Mesothelial cell of epicardium (in vitro differentiated cells): ENCODE measurements at places on chromosomes 6 and 20.

DNA sequence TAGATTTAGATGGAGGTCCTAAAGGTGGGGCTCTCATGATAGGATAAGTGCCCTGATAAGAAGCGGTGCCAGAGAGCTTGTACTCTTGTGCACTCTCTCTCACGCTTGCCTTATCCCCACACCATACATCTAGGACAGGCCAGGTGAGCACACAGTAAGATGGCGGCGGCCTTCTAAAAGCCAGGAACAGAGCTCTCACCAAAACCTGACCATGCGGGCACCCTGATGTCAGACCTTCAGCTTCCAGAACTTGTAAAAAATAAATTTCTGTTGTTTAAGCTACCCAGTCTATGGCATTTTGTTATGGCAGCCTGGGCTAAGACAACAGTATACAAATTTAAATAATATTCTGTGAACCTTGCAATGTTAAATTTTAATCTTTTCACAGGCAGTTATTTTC, 40.8 kb upstream of the CALHM6 start:
- DNase-seq = no peak
- no peak overlapping the region for H3K27ac ChIP-seq
- peaks cover 24% of the 10 kb centered on the region for H3K4me1 ChIP-seq
- H3K4me3 ChIP-seq = no peak overlapping the region
- peaks cover 5% of the 10 kb centered on the region for H3K36me3 ChIP-seq
- no peaks in the 10 kb centered on the region for H3K27me3 ChIP-seq

DNA sequence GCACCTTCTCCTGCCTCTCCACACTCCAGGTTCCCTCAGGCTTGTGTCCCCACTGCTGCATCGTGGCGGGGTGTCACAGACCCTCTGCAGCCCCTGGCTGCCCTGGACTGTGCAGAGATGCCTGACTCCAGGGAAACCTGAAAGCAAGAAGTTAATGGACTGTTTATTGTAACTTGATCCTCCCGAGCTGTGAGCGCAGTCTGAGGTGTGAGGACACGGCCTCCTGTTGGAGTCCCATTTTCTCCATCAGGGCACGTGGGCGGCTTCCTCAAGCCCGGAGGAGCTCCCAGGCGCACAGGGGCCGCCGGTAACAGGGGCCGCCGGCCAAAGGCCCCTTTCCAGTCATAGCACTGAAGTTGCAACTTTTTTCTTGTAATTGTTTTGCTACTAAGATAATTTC, 16.9 kb downstream of the RBM38 start:
- H3K4me3 ChIP-seq = no peak overlapping the region
- H3K4me1 ChIP-seq = peaks cover 8% of the 10 kb centered on the region
- DNase-seq = no peak
- H3K36me3 ChIP-seq = peaks cover 12% of the 10 kb centered on the region
- no peaks in the 10 kb centered on the region for H3K27me3 ChIP-seq

DNA sequence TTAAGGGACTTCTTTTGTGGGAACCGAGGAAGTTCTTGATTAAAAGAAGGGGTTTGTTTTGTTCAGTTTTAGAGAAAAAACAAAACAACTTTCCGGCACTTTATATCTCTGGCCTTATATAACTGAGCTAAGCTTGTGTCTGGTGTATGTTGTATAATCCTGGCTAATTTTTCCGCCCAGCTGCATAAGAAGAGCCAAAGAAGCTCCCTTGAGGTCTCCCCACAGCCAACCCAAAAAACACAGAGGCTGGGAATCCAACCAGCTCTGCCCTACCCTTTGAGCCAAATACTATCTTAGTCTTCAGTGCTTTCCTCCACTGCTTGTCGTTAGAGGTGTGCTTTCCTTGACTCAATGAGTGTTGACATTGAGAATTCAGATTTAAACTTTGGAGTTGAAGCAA, 45.5 kb upstream of the RNF146 start:
- no peak overlapping the region for H3K4me3 ChIP-seq
- H3K4me1 ChIP-seq = peaks cover 2% of the 10 kb centered on the region
- no peak overlapping the region for H3K27ac ChIP-seq
- DNase-seq = no peak
- peaks cover 7% of the 10 kb centered on the region for H3K27me3 ChIP-seq

DNA sequence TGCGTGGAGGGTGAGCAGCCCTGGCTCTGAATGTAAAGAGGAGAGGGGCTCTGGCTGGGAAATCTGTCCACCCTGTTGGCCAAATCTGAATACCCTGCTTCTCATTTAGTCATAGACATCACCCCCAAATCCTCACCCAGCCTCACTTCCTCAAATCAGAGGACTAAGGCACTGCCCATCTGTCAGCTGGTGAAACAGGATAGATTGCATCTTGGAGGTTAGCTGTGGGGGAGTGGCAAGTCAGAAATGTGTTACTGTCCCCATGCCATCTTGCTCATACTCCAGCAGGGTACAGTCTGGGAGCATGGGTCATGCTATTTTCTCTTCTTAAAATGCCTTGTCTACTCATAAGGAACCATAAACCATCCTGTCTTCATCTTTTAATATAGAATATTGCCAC, 9.5 kb upstream of the DTNBP1 start:
- H3K27me3 ChIP-seq = peaks cover 49% of the 10 kb centered on the region
- peaks cover 13% of the 10 kb centered on the region for H3K4me1 ChIP-seq
- no peaks in the 10 kb centered on the region for H3K36me3 ChIP-seq

DNA sequence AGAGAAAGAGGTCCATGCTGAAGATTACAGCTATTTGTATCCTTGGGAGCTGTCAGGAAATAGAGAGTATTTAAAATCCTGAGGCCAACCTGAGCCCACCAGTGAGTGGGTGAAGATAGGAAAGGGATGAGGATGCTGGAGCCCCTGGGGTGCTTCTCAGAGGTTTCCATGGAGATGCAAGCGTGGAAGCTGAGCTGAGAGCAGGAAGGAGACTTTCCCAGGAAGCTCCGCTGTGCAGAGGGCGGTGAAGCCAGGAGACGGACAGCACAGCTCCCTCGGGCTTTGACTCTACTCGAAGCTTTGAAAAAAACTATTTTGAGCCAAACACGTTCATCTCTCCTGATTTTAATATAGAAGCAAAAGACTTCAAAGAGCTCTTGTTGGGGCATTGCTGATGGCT, 222.1 kb downstream of the SMOC2 start:
- no peak overlapping the region for H3K4me3 ChIP-seq
- DNase-seq = no peak
- H3K27me3 ChIP-seq = peaks cover 6% of the 10 kb centered on the region
- peaks cover 27% of the 10 kb centered on the region for H3K4me1 ChIP-seq
- no peak overlapping the region for H3K27ac ChIP-seq

DNA sequence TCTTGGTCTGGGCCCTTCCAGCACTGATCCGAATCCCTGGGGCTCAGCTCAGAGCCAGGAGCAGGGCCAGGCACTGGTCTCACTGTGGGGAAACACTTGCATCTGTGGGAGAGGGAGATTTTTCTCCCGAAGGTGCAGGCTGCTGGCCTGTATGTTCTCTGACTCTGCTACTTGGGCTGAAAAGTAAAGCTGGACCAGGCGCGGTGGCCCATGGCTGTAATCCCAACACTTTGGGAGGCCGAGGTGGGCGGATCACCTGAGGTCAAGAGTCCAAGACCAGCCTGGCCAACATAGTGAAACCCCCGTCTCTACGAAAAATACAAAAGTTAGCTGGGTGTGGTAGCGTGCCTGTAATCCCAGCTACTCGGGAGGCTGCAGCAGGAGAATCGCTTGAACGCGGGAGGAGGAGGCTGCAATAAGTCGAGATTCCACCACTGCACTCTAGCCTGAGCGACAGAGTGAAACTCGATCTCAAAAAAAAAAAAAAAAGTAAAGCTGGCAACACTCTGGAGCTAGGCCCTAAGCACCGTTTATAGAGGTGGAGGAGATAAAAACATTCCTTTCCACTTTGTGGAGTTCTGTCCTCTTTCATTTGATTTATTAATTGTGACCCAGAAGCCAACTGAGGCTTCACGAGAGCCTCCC, 41.7 kb downstream of the JPH2 start:
- no peaks in the 10 kb centered on the region for H3K36me3 ChIP-seq
- DNase-seq = no peak
- H3K27me3 ChIP-seq = no peaks in the 10 kb centered on the region

DNA sequence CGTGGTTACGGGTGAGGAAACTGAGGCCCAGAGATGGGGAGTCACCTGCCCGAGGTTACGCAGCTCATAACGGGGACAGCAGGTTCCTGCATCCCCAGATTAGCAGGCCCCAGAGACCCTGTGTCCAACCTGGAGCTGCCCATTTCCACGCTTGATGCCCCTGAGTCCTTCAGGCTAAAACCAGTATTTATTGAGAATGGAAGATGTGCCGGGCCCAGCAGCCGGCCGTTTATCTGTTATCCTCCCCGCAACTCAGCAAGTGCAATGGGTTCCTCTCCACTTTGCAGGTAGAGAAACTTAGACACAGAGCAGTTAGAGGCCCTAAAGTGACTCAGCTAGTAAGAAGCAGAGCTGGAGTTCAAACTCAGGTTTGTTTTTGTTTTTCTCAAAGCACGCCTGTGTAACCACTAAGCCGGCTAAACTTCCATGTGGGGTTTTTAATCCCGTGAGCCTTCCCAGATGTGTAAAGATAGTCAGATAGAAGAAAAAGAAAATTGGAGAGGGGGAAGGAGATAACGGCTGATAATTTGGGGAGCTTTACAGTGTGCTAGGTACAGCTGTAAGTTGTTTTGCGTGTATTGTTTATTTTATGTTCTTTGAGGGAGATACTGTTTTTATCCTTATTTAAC, 775 bp downstream of the PFDN4 start:
- H3K36me3 ChIP-seq = peaks cover 6% of the 10 kb centered on the region
- no peak for DNase-seq
- H3K27ac ChIP-seq = peak overlapping the region; percentile 92
- H3K27me3 ChIP-seq = no peaks in the 10 kb centered on the region

DNA sequence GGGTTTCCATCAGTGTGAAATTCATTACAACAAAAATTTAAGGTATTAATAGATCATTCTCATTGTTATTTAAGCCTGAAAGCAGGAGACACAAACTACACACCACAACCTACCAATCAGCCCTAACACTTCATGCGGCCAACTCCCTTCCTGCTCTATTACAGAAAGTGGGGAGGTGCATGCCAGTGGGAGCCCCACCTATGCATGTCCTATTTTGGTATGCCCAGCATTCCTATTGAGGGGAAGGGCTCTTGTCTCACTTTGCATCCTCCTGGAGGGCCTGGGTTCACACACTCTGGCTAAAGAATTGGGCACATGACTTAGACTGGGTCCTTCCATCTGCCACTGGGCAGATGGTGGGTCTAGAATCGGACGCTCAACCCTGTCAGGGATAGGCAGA, 450.0 kb downstream of the PTPRT start:
- no peaks in the 10 kb centered on the region for H3K36me3 ChIP-seq
- H3K27me3 ChIP-seq = peaks cover 2% of the 10 kb centered on the region
- H3K27ac ChIP-seq = no peak overlapping the region
- H3K4me3 ChIP-seq = no peak overlapping the region
- no peaks in the 10 kb centered on the region for H3K4me1 ChIP-seq
- DNase-seq = no peak
